MCF 10A (cell line): ENCODE measurements at places on chromosomes 2 and 18.

DNA sequence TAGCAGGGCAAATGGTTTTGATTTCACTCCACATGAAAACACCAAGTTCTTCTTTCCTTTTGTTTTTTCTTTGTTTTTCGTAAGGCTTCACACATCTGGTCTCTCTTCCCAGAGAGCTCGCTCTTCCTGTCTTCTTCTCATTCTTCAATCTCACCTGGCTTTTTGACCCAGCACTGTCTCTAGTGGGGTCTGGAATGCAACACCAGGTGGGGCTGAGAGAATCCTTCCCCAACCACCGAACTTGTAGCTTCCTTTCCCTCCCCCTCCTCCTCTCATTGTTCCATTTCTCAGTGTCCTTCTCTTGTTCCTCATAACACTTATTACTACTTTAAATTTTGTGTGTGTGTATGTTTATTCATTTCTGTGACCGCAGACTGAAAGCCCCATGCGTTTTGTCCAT lies 13.5 kb upstream of the PIEZO2 start:
- DNase-seq: no peak

DNA sequence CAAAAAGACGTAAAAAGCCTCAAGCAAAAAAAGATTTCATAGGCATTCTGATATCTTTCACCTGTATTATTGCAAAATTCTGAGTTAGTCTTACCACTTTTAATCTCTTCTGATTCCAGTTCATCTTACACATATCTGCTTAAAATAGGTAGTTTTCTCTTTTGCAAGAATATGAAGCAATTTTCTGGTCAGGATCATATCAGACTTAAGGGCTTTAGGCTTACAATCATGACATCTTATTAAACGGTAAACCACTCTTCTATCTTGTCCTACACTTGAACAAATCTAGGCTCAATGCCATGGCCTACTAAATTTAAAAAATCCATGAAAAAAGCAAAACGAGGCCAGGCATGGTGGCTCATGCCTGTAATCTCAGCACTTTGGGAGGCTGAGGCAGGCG lies 50.1 kb upstream of the GAREM1 start:
- DNase-seq: no peak

DNA sequence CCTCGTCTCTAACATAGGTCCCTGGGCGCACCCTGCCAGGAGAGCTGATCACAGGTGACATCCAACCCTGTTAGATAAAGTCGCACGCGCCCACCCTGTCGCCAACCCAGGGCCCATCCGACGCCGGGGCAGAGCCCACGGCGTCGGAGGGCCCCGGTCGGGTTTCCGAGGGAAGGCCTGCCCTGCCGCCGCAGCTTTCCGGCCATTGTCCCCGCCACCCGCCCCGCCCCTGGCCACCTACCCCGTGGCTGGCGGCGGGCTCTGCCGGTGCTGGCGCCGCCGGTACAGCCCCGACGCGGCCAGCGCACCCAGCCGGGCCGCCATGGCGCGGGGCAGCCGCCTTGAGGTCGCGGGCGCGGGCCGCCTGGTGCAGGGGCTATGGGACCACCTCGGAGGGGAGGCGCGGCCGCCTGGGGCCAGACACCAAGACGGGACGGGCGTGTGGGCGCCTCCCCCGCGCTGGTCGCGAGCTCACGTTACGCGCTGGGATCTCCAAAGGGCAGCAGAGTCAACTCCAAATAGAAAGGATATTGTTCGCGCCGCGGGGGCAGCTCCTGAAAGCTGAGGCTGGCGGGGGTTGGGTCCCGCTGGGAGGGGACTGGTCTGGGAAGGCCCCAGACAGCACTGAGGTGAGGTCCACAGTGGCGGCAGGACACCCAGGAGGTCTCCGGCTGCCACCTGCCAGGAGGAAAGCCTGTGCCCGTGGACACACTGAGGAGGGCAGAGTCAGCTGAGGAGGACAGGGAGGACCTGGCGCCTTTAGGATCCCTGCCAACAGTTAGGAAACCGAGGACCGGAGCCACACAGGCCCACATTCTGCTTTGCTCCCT lies 11.1 kb downstream of the LIMS2 start:
- DNase-seq: no peak

DNA sequence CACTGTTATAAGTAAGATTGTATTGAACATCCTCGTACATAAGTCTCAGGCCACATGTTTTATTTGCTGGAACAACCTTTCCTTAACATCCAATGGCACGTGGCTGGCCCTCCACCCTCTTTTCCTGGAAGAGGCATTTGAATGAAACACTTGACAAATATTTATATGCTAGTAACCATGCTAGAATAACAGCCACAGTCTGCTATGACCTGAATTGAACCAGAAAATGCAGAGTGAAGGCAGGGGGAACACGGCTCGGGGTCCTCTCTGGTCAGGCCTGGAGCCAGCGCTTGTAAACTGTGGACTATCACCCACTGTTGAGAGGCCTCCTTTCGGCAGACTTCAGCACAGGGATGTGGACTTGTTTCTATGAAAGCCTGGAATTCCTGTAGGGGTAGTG lies 198.2 kb upstream of the COPS8 start:
- no peak for DNase-seq

GRCh38 chr2:155381436-155381835 lies 682.9 kb downstream of the KCNJ3 start:
- no peak for DNase-seq

DNA sequence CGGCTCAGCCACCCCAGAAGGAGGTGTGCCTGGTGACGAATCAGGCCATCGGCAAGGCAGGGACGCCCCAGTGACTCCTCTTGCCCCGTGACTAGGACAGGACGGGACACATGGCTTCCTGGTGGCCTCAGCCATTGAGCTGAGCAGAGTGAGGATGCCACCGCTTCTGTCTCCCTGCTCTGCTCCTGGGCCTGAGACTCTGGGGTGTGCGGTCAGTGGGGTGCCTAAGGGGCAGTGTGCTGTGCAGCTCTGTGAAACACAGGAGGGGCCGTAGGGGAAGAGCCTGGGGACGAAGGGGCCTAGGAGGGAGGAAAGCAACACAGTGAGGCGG lies 24.3 kb downstream of the IGFBP5 start:
- no peak for DNase-seq

- DNase-seq: no peak
Measured at GRCh38 chr2:3747032-3747654, 43.8 kb downstream of the DCDC2C start.

GRCh38 chr2:164565359-164565758 lies 55.9 kb downstream of the GRB14 start:
- no peak for DNase-seq

DNA sequence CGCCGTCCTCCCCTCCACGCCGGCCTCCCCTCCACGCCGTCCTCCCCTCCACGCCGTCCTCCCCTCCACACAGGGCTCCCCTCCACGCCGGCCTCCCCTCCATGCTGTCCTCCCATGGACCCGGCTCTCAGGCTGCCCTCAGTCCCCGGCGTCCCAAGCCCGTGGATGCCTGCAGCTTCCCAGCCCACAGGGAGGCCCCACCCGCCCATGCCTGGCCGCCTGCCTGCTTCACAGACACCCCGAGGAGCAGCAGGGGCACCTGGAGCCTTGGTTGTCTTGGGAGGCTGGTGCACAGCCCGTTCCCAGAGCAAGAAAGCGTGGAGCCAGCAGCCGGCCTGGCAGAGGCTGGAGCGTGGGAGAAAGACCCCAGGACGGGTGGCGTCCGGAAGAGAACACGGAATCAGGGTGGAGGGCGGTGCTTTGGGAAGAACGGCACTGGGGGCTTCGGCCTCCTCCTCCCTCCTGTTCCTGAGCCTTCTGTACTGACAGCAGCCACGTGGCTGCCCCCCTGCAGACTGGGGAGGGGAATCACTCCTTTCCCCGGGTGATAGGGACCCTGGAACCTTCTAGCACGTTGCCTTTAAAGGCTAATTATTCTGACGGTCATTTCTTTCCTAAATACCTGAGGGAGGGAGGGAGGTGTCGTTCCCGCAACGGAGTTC lies 26.2 kb upstream of the KCNG2 start:
- no peak for DNase-seq

DNA sequence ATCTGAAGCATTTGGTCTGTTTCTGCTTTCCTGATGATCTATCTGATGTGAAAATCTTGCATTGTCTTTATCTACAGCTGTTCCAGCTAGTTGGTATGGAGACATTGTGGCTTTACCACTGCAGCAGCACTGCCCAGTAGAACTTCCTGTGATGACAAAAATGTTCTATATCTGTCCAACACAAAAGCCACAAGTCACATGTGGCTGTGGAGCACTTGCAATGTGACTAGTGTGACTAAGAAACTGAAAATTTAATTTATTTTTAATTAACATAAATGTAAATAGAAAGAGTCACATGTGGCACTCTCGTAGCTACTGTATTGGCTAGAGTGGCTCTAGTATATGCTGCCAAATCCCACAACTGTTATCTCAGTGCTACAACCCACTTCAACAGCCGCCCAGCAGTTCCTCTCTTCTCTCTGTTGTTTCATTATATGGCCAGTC lies 425.7 kb downstream of the SETBP1 start:
- no peak for DNase-seq

- no peak for DNase-seq
Measured at GRCh38 chr2:204114295-204115136, 178.0 kb downstream of the ICOS start.

DNA sequence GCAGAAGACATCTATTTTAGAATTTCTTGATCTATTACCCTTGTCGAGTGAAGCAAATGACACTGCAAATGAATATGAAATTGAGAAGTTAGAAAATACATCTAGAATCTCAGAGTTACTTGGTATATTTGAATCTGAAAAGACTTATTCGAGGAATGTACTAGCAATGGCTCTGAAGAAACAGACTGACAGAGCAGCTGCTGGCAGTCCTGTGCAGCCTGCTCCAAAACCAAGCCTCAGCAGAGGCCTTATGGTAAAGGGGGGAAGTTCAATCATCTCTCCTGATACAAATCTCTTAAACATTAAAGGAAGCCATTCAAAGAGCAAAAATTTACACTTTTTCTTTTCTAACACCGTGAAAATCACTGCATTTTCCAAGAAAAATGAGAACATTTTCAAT lies 370.4 kb downstream of the XIRP2 start:
- no peak for DNase-seq

DNA sequence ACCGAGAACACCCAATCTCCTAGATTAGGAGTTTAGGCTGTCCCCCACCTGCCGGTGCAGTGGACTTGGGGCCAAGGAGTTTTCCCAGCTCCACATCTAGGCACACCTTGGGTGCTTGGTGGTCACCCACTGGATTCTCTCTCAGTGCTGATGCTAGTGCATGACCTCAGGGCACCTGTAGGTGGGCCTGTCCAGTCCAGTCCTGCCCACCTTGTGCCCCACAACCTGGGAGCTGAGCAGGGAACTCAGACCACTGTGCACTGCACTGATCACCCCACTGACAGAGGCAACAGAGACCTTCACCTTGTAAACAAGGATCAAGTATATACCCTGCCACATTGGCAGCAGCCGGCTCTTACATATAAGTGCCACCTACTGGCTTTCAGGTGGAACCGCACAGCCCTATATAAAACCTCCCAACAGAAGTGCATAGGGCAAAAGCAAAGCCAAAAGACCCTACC lies 12.7 kb upstream of the CDH19 start:
- peak; percentile 31 for DNase-seq

DNA sequence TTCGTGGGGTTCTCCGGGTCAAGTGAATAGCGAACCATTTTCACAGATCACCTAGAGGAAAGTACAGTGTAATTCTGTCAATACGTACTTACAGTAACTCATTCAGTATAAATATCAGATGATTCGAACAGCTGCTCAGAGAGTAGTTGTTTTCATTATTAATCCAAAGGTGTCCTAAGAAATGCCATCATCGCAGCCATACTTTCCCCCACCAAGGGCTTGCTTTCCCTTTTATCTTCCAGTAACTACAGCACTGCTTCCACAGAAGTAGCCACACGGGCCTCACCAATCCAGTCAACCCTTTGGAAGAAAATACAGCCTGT lies 4.5 kb upstream of the C18orf32 start:
- no peak for DNase-seq

- no peak for DNase-seq
Measured at GRCh38 chr2:181581534-181581933, 75.4 kb downstream of the CERKL start.

DNA sequence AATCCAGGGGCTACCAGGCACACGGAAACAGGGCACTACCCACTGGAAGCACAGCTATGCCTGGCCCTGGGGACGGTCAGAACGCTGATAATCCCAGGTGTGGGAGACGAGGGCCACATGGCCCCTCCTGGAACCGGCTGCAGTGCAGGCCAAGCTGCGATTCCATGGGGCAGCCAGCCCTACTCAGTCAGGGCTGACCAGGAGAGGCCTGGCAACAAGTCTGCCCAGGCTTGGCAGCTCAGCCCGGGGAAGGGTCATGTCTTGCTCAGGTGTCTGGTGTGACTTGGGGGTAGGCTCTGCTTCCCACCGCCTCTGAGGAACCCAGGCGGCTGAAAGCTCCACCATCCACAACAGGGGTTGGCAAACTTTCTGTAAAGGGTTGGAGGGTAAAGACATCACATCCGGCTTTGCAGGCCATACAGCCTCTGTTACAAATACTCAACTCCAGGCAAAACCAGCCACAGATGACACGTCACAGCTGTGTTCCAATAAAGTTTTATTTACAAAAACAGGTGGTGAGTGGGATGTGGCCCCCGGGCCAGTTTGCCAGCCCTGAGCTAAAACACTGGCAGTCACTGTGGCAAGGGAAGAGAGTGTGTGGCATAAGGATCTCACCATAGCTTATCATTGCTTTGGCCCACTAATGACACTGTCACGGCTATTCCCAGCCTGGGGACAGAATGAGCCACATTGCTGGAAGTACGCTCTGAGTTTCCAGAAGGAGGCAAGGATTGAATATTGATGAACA lies 85.2 kb downstream of the NDUFA10 start:
- DNase-seq: no peak

DNA sequence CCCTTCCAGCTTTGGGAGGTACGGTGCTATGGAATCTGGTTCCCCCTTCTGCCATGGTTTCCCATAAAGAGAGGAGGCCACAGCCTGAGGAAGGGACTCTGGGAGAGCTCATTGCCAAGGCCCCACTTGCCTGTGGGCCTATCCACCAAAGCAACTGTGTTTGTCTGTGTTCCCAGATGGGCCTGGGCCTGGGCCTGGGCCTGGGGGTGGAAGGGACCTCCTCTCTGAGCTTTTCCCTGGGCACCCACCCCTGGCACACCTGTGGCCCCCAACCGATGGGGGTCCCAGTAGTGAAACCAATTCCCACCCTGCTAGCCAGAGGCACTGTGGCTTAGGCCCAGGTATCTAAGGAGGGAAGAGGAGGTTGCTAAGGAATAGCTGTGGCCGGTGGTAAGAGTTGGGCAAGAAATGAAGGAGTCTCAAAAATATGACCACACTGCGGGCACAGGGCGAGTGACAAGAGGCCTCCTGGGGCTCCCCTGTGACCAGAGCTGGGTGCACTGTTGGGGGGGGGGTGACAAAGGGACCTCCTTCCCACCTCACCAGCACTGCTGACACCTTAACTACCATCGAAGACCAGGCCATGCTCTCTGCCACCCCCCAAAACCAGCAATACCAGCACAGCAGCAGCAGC lies 4.9 kb upstream of the DUSP2 start:
- DNase-seq: no peak

GRCh38 chr18:61595615-61596251 lies 262.5 kb downstream of the CDH20 start:
- no peak for DNase-seq

DNA sequence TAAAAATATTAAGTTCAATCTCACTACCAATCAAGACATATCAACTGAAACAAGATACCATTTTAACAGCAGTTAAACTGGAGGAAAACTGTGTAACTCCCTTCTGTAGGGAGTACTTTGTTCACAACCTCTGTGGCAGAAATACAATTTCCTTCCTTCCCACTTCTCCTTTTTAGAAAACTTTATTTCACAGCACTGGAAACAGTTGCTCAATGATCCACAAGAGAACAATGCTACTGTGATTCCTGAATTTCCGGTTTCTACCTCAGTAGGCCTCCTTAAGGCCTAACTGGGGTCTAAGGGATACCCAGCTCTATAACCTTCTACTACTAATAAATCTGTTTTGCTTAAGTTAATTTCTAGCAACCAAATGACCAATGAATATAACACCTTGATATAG lies 14.1 kb downstream of the TLK1 start:
- DNase-seq: no peak
